ENCODE measurements at places on chromosomes 5 and 9.

DNA sequence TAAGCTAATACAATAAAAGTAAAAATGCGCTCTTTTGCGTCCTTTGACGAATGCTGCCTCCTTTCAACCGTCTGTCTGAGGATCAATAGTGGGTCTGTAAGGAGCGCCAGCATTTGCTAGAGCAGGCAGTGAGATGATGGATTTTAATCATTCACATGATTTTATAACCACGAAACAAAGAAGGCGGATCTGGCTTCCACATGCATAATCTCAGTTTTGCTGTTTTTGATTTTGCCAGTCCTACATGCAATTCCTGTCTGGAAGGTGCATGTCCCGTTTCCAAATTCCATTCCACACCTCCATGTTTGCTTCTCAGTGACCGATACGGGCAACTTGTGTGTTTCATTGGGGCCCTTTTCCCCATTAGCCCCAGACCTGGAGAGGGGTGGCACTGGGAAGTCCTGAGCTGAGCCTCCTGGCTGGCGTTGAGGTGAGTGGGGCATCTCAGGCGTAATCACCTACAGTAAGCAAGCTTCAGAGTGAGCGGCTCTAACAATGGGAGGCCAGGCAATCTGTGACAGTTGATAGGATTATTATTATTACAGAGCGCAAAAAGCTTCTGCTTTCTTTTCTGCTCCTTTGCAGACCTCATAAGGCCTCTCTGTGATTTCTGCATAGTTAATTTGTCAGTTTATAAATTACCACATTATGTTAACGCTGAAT, 405.4 kb downstream of the ZSWIM6 start:
- no peak for DNase-seq

GRCh38 chr5:68739752-68740151, 354.1 kb upstream of the SLC30A5 start:
- no peak for DNase-seq

- no peak for DNase-seq
These were observed 7.7 kb upstream of the NFIB start for GRCh38 chr9:14321517-14322130.

DNA sequence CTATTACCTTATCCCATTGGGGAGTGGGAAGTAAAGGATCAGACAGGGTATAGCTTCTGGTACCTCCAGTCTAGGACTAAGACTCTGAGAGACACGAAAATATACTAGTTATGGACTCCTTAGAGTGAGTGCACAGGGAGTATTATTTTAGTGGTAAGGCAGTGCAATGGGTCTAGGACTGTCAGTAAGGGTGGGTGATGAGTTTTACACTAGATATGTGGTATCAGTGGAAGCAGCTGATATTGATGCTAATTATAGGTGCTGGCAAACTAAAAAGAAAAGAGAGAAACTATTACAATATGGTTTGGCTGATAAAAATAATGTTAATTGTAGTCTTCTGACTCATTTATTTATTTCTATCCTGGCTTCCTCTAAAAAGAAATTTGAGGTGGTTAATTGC, 118.6 kb downstream of the UNC13B start:
- no peak for DNase-seq

- DNase-seq: no peak
These were observed 11.5 kb upstream of the TGFBR1 start for GRCh38 chr9:99093492-99093791.

DNA sequence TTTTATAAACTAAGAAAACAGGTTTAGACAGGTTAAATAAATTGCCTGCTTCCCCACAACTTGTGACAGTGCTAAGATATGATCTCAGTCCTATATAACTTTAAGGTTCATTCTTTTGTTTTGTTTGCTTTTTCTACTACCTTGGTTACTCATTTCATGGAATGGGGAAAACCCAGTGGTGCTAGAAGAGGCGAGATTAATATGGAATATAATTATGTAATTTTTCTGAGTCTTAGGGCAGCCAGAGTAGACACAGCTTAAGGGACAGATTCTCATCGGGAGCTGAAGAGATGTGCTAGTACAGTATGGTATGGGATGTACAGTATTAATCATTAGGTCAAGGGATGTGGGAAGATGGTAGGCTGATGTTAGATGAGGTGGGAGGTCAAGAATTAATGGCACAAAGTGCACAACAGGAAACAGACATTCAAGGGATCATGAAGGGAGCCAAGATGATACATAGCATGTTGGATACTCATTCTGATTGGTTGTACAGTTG, 6.2 kb downstream of the TRIM32 start:
- no peak for DNase-seq

- no peak for DNase-seq
These were observed 26.3 kb downstream of the REEP5 start for GRCh38 chr5:112895682-112896081.

GRCh38 chr9:117368684-117369230, 46.1 kb downstream of the ASTN2 start:
- no peak for DNase-seq

- peak; percentile 86 for DNase-seq
These were observed 6.4 kb upstream of the RALGDS start for GRCh38 chr9:133127340-133127981.

DNA sequence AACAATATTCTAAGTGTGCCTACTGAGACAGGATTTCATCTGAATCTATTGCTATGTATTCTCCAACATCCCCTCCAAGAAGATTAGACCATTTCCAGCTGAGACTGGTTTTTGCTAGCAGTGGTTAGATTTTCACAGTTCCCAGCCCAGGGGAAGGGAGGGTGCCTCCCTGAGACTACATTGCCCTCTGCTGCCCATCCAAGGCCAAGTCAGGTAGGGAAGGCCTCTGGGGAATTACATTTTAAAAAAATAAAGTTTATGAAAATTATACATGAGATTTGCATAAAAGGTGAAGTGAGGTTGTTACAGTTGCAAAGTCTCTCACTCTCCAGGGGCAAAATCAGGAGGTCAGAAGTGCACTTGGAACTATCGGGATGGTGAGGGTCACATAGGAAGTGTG, 28.0 kb upstream of the SYK start:
- DNase-seq: no peak

- no peak for DNase-seq
These were observed 48.8 kb upstream of the TBCA start for GRCh38 chr5:77824981-77825380.

DNA sequence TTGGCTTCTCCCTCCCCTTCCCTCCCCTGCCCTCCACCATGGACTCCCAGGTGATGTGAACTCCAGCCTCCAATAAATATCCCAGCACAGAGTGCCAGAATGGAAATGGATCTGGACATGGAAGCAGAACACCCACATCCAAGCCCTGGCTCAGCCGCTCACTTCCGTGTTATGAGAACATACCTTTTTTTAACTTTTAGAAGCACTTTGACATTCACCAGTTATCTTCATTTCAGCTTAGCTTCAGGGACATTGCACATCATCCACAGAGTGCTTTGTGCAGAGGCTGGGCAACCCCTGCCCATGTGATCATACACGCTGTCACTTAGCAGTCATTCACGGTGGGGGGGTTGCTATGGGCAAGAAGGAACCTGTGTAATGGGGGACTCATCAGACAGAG, 9.1 kb downstream of the AFAP1L1 start:
- no peak for DNase-seq

DNA sequence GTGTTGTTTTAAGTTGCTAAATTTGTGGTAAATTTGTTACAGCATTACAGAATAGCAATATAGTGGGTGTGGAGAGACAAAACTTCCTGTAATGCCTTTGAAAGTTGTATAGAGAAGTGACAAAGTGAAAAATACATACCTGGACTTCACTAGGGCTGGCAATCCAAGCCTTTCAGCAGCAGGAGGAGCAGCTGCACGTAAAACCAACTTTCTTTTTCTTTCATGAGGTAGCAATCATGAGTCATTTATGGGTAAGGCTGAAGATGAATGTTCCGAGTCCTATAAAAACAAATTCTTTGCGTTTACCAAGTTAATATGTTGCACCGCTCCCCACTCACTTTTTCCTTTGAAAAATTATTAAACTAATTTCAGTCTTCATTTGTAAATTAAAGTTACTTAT, 1138.2 kb downstream of the TAF11L14 start:
- DNase-seq: no peak

DNA sequence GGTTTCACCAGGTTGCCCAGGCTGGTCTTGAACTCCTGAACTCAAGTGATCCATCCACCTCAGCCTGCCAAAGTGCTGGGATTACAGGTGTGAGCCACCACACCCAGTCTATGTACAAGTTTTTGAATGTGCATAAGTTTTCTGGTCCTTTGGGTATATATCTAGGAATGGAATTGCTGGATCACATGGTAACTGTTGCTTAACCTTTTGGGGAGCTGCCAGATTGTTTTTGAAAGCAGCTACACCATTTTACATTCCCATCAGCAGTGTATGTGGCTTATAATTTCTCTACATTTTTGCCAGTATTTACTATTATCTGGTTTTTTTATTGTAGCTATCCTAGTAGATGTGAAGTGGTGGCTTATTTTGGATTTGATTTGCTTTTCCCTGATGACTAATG, 8.9 kb upstream of the LNPEP start:
- no peak for DNase-seq

- no peak for DNase-seq
These were observed 261.2 kb downstream of the TAF11L14 start for GRCh38 chr5:17895288-17896033.

GRCh38 chr9:81521892-81522291, 167.5 kb downstream of the TLE1 start:
- no peak for DNase-seq

All from upper lobe of right lung (tissue), 1 donor.